ENCODE measurements at places on chromosomes 13 and 19.

- DNase-seq = no peak
Measured at GRCh38 chr19:391207-391557, 17.8 kb downstream of the C2CD4C start.

DNA sequence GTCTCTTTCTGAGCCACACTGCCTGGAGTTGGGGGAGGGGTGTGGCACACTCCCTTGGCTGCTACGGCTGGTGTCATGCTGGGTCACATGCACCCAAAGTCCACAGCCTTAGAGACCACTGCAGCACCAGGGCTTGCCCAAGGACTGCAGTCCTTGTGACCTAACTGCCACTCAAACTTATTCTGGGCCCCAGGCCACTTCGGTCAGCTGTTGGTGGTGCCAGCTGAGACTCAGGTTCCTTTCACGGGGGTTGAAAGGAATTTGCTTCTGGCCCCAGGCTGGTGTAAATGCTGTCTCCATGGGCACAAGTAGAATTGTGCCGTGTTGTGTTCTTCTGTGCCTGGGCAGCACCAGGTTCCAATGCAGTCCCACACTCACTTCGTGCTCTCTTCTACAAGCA, 9.5 kb upstream of the VN1R1 start:
- no peak for DNase-seq

GRCh38 chr13:79775830-79776229, 294.9 kb downstream of the NDFIP2 start:
- peak; percentile 0 for DNase-seq

DNA sequence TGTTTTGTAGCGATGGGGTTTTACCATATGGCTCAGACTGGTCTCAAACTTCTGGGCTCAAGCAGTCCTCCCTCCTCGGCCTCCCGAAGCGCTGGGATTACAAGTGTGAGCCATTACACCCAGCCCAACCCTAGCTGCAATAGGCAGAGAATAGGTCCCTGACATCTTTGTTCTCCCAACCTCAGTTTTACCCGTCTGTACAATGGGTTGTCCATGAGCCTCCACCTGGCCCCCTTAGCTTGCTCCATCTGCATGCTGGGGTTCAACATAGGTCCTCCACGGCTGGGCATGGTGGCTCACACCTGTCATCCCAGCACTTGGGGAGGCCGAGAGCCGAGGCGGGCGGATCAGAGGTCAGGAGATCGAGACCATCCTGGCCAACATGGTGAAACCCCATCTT, 14.4 kb downstream of the NFIC start:
- DNase-seq = no peak

DNA sequence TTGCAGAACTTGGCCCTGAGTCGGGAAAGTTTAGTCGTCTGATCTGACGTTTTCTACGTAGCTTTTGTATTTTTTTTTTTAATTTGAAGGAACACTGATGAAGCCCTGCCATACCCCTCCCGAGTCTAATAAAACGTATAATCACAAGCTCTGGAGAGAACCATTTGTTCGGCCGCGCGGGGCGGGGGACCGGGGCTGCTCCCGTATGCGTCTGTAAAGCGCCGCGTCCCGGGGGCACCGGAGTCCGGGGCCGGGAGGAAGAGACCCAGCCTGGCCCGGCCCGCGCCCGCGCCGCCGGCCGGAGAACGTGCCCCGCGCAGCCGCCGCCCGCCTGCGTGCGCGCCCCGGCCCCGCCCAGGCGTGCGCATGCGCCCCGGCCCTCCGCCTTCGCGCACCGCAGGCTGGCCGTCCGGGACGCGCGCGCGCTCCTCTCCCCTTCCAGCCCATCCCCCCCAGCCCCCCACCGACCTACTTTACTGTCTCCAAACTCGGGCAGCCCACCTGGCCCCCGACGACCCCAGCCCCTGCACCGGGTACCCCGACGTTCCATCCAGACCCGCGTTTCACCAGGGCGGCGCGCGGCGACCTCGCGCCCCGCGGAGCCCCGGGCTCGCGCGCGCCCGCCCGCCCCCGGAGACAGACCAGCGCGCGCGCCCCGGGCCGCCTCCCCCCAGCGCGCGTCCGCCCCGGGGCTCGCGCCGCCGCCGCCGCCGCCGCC, 785 bp upstream of the USF2 start:
- DNase-seq = peak; percentile 87

DNA sequence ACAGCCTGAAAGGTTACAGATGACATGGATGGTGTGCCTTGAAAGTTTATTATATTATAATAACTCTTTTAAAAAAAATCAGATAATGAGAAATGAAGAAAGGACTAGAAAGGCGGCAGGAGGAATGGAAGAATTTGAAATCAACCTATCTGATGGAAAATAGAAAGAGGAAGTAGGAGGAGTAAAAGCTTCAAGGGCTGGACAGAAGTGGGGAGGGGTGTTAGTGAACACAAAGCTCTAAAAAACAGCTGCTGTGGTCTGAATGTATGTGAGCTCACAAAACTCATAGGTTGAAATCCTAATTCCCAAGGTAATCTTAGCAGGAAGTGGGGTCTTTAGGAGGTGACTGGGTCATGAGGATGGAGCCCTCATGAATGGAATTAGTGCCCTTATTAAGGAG, 19.5 kb downstream of the CCDC70 start:
- no peak for DNase-seq

- DNase-seq = no peak
Measured at GRCh38 chr13:80083853-80084676, 256.9 kb downstream of the SPRY2 start.

GRCh38 chr13:44768239-44768638, 192.1 kb upstream of the TSC22D1 start:
- DNase-seq = no peak

GRCh38 chr19:57106722-57107235, 13.0 kb upstream of the USP29 start:
- no peak for DNase-seq

GRCh38 chr13:20482275-20482761, 43.3 kb downstream of the CRYL1 start:
- no peak for DNase-seq

DNA sequence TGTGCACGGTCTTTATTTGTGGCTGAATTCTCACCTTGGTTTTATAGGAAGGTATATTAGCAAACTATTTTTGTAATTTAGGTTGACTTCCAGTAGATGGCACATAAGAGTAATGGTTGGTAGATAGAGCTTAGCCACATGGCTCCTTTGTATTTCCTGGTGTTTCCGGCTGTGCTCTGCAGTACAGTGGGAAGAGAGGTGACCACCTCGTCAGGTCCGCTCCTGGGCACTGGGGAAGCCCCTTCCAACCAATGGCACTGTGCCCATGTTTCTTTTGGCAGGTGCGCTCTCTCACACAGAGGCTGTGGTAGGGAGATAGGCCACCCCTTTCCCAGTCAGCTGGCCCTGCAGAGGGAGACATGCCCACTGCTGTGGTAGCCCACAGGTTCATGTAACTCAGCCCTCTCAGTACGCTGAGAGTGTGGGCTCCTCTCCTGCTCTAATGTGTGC, 74.3 kb upstream of the ATP12A start:
- no peak for DNase-seq

GRCh38 chr13:96141032-96141431, 51.1 kb downstream of the HS6ST3 start:
- DNase-seq = peak; percentile 18

DNA sequence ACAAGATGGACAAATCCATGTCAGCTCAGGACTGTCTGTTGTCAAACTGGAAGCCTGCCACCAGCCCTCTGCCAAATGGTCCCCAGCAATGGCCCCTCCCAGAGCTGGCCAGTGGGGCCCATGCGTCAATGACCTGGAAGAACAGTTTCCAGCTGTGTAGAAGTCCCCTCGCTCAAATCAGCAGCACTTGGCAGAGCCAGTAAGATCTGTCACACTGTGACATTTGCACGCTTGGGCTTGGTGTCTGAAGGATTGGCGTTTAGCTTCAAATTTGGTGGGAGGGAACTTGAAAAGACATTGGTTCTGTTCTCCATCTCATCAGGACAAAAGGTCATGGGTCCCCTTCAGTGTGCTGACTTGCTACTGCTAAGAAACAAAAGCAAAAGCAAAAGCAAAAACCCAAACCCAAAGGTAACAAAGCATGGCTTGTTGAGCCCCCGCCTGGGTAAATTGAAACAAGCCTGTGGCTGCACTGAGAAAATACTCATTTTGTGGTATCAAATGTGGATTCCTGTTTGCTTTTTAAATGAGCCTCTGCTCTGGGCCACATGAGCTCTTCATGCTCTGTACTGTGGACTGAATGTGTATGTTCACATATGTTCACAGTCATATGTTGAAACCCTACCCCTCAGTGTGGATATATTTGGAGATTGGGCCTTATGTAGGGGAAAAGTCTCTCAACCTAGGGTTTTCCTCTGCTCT, 253.6 kb upstream of the MAB21L1 start:
- no peak for DNase-seq

- no peak for DNase-seq
Measured at GRCh38 chr19:6056282-6056741, 54.0 kb downstream of the RFX2 start.

- DNase-seq = peak; percentile 66
Measured at GRCh38 chr13:75825594-75825993, 189.5 kb downstream of the LMO7 start.

GRCh38 chr19:37809366-37809765, 30.0 kb upstream of the ZNF573 start:
- no peak for DNase-seq

DNA sequence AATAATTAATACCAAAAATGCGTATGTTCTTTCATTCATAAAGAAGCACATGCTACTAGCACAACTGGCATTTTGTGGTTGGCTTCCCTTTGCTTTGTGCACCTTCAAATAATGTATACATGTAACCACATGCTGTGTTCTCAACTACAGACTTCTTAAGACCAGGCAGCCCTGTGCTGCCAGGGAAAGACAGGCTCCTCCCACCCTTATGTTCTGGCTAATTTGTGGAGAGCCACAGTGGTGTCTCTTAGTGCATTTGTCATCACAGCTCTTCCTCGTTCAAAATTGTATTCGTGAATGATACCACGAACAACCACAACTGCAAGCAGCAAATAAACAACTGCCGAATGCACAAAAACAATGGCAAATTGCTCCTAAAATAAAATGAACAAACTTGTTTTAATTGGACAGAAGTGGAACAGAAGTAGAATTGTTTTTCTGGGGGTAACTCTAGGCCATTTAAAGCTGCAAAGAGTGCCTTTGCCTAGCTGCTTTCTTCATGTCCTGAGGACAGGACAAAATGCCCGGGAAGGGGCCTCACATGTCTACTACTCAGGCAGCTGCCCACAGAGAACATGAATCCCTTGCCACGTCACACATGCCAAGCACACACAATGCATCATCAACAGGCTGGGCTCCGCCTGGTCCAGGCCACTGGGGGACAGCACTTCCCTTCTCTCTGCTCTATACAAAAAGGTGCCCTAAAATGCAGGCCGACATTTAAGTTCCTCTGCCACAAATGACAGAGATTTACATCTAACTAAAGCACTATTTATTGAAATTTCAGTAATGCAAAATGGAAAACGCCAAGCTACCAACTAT, 21.7 kb downstream of the IRS2 start:
- peak; percentile 72 for DNase-seq

- peak; percentile 94 for DNase-seq
Measured at GRCh38 chr19:33373453-33374235, at the start of gene CEBPG. TSS of gene CEBPG (plus strand) at chr19:33373709. CDS start at chr19:33379240, 5,531 bp downstream.

- DNase-seq = no peak
Measured at GRCh38 chr13:70849222-70849621, 741.0 kb upstream of the KLHL1 start.

- DNase-seq = peak; percentile 61
Measured at GRCh38 chr19:8578642-8579265, 1.5 kb upstream of the MYO1F start.

GRCh38 chr13:45954836-45955800, 97.4 kb downstream of the ZC3H13 start:
- peak; percentile 48 for DNase-seq

GRCh38 chr13:41937388-41937787, 23.5 kb downstream of the VWA8 start:
- peak; percentile 65 for DNase-seq

DNA sequence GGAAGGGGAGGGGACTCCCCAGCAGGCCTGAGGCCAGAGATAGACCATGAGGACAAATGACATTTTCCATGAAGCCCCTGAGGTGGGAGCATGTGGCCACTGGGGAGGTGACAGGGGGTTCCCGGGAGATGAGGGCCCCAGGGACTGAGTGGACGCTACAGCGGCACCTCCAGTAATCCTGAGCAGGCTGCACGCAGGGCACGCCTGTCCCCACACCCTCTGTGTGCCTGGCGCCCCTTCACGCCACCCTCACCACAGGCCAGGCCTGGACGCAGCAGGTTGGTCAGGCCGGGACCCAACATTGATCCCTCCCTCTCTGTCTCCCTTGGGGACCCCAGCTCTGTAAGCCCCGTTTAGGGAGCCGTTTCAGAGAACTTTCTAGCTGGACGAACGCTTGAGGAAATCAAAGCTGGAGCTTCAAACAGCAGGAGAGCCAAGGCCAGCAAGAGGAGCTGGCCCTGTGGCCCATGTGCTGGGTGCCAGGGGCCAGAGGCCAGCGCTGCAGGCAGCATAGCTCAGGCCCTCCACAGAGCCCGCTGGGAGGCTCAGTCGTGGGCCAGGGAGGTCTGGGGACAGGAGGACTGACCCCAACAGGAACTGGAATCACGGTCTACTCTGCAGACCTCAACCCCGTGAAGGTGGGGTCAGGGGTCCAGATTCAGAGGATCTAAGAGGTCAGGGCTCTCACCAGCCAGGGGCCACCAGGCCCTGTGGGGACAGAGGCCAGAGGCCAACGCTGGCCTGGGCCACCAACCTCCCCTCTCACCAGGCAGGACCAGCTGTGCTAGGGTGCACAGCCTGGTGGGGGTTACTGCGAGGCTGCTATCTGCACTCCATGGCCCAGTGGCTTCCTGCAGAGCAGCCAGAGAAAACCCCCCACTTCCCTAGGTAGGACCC, 14.6 kb downstream of the LSM4 start:
- no peak for DNase-seq

- DNase-seq = no peak
Measured at GRCh38 chr19:7272856-7273578, 21.2 kb downstream of the INSR start.

GRCh38 chr13:114275304-114275703, 6.1 kb upstream of the UPF3A start:
- no peak for DNase-seq

DNA sequence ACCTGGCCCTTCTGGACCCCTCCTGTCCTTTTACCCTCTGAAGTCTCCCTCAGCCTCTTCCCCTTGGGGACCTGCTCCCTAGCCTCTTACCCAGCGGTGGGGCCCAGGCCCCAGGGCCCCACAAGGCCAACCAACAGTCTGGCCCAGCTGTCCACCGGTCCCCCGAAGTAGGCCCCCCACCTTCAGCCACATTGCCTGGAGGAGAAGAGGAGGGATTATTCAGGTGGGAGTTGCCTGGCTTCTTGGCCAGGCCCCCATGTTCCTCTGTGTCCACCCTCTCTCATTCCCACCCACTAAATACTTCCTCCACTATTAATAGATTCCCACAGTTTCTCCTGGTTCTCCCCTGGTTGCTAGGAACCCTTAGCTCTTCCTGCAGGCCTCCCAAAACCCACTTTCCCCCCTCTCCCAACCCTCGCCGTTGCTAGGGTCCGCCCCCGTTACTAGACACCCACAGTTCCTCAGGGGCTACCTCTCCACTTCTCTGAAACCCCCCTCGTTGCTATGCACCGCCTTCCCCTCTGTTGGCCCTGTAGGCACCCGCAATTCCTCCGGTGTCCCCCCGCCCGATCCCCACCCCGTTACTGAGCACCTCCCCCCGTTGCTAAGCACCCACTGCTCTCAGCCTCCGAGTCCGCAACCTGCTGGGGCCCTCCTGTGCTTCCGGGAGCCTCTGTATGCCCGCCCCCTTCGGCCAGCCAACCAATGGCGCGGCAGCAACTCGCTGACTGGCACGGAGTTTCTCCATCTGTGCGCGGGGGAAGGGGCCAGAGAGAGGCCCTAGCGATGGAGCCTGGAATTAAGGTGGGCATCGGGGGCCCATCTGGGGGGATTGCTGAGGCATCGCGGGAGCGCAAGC, 2.0 kb downstream of the COQ8B start:
- DNase-seq = peak; percentile 97

- DNase-seq = peak; percentile 67
Measured at GRCh38 chr13:51928231-51928630, 66.5 kb downstream of the CCDC70 start.

All from NCI-H69 (cell line).